Cardiac septum (tissue), 1 donor: ENCODE measurements at places on chromosomes 3 and 15. TPM values are rescaled to one million over a fixed set of nuclear protein-coding genes. Genes with fewer than 3 reads are reported as not detected.

ZNF619 gene
- 3.6 TPM for total RNA-seq

- DNase-seq = no peak
Measured at GRCh38 chr3:155377071-155377470, 83.6 kb upstream of the STRIT1 start.

DNA sequence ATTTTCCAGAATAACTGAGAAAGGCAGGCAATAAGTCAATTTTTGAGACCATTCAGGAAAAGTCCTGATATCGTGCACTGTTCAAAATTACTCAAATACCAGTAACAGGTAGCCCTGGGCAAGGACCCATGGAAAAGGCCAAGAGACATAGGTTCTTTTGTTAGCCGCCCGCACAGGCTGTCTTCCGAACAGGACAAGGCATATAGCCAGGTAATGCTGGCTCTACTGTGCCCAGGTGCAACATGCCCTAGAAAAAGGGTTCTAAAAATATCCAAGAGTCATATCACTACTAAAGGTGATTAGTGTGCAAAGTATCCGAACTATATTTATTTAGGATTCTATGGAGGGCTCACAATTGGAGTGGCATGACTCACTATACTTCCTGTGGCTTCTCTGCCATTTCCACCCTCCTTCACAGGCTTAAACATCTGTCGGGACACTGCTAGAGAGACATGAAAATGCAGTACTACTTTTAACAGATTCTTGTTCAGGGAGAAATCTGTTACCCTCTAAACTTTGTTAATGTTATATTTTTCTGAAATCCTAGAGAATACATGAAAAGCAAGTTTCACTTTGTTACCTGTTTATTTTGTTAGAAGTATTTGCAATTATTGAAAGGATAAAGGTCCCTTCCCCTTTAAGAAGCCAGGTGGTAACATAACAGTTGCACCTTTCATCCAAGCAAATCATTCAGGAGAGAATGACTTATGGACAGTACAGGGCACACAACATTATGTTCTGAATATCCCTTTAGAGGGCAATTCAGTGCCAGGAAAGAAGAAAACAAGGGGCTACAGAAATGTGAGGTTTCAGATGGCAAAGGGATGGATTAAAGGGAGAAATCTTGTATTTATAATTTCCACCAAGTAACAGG is 293.3 kb upstream of the THBS1 start:
- DNase-seq = no peak

FETUB gene
- not detected for total RNA-seq

DNA sequence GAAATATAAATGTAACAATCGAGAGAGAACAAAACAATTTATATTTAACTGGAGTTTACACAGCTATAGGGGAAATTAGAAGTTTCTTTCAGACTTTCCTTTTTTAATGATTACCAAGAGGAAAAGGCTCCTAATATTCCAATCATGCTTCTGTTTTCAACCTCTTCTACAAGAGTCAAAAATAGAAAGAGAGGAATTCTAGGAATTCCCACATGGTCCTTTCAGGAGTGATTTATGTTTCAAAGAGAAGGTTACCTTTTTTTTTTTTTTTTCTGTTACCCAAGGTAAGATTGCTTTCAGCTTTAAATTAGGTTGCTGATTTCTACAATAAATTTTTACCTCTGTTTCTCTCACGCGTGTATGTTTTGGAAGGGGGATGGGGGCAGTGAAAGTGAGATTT is 355.3 kb upstream of the DCBLD2 start:
- no peak for DNase-seq

GNAT1 gene
- not detected for total RNA-seq

DNA sequence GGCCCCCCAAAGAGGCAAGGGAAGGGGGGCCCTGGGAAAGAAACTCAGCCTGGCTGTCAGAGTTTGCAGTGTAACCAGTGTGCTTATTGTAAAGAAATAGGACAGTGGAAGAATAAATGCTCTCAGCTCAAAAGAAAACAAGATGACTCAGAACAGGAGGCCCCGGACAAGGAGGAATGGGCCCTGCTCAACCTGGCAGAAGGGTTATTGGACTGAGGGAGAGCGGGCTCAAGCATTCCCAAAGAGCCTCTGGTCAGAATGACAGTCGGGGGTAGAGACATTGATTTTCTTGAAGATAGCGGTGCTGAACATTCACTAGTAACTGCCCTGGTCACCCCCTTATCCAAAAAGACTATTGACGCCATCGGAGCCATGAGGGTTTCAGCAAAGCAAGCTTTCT is 100.4 kb upstream of the OSBPL11 start:
- DNase-seq = no peak

GRCh38 chr3:134054231-134054630 is 24.5 kb upstream of the SLCO2A1 start:
- peak; percentile 26 for DNase-seq

CHL1 gene
- total RNA-seq = 2.5 TPM

DNA sequence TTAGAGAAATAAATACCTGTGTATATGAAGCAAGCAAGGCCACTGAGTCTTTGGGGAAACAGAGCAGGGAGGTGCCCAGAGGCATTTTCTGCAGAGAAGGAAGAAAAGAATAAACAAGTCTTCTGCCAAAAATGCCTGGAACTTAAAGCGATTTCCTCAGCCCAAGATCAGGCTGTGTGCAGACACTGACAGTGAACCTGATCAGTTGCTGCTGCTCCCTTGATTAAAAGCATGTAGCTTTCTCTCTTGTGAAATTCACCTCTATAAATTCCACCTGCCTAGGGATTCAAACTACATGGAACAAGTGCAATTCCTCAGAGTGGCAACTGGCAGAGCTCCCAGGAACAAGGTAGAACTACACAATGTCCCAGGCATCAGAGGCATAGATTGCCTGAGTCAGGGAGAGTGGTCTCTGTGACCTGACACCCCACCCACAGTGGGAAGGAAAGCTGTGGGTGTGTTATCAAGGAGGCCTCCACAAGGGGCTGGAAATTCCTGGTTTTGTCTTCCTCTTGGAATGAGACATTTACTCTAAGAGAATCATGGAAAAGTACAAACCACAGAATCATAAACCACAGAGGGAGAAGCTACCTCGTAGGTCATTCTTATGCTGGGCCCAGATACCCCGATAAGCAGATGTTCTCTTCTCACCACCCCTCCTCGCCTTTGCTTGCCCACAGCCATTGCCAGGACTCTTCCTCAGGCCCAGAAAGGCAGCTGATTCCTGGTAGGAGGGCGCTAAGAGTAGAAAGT is 1.8 kb upstream of the ZBTB38 start:
- no peak for DNase-seq

DNA sequence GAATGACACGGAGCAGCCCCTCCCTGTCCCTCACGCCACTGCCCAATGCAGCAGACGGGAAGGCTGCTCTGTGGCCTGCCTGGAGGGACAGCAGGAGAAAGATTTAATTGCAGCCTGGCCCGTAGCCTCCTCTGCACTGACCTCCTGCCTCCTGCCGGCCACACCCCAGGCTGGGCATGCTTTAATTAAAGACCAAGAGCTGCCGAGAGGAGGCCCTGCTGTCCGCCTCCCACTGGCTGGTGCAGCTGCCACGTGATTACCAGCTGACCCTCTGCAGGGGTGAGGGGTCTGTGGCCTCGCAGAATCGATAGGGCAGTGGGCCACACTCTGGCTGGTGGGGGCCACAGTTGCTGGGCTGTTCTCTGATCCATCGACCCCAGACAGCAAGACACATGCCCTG is 100.2 kb upstream of the PRR23E start:
- DNase-seq = no peak

- no peak for DNase-seq
Measured at GRCh38 chr3:149717391-149718056, 34.8 kb downstream of the COMMD2 start.

ALDH1A2 gene
- total RNA-seq = 22.9 TPM

NANOGP8 gene
- total RNA-seq = not detected

- no peak for DNase-seq
Measured at GRCh38 chr15:69046781-69047180, 32.3 kb downstream of the NOX5 start.

DNA sequence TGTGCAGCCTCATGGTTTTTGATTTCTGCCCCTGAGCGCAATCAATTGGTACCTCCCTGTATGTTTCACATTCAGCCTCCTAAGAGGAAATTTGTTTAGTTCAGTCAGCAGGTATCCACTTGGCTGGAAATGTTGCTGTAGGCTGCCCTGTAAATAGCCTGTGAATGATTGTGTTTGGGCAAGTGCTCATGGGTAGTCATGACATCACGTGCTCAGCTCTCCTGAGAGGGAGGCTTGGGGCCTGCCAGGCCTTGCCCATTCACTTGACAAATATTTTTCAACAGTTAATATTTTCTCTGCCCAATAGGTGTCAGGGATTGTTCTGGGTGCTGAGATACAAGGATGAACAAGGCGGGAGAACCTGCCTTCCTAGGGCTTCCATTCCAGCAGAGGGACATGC is 13.3 kb downstream of the HRH1 start:
- DNase-seq = peak; percentile 56

GRCh38 chr3:25611193-25611592 is 53.5 kb downstream of the TOP2B start:
- DNase-seq = no peak

DNA sequence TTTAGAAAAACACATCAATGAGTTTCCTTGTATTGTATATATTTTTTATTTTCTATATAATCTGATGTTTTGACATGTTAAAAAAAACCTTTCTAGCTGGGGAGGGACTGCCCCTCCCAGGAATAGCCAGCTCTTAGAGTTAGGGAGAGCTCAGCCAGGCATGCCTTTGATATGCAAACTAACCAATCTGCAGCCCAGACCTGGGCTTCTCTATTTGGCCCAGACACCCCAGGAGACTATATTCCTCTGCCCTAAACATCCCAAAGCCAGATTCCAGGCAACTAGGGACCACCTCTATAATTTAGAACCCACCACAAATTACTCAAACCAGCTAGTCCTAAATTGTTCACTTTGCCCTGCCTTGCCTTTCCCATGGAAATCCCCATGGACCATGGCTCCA is 390.9 kb upstream of the ADAMTS9 start:
- no peak for DNase-seq

DNA sequence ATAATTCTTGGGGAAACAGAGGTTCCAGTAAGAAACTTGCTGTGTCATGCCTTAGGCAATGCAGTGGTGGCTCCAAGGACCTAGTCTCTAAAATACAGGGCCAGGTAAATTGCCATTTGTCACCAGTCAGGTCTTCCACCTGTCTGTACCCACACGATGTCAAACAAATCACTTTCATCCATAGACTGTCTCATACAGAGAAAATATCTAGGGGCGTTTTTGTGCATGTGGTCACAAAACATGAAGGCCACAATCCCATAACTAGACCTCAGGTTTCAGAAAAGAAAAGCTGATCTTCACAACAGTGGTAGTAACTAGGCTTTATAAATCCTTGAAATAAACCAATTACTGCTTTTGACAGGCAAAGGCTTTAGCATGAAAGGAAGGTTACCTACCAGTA is 92.3 kb downstream of the SLC9A9 start:
- no peak for DNase-seq

- DNase-seq = no peak
Measured at GRCh38 chr15:65246026-65246714, 34.9 kb upstream of the CILP start.

- DNase-seq = no peak
Measured at GRCh38 chr3:185677146-185677829, 91.2 kb downstream of the SENP2 start.

PYGO1 gene
- 3.1 TPM for total RNA-seq

GRCh38 chr15:81419332-81419943 is 45.4 kb upstream of the TMC3 start:
- no peak for DNase-seq

LTK gene
- total RNA-seq = 0.65 TPM

GRCh38 chr3:115922681-115923347 is 299.5 kb downstream of the GAP43 start:
- DNase-seq = no peak

DNA sequence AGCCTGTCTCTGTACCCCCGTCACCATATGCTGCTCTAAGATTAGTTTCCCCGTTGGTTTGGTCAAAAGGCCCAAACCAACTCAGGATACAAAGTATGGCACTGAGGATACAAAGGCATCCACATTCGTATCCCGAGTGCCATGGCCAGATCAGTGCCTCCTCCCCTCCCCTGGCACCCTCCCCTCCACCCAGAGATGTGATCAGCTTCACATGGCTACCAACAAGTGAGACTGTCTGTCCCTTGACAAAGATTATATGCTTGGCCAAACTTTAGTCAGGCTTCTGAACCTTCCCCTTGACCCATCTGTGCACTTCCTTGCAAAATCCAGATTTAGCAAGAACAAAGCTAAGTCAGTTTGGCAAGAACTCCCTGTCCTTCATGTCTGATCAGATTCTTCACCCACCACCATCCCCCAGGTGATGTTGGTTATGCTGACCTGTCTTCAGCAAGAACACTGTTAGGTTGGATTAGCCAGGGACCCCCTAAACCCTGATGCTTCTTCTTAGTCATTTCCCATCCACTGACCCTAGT is 61.7 kb downstream of the KLF15 start:
- DNase-seq = no peak

GRCh38 chr15:48693484-48693883 is 48.0 kb upstream of the FBN1 start:
- DNase-seq = no peak

ARNT2 gene
- 4.7 TPM for total RNA-seq
